OCI-M1 (cell line): ENCODE measurements at places on chromosomes 6 and 20.

GRCh38 chr6:88922775-88923548 is 40.5 kb downstream of the RNGTT start:
- DNase-seq: peak; percentile 15

GRCh38 chr6:126743076-126743475 is 375.4 kb upstream of the RSPO3 start:
- DNase-seq: no peak

- peak; percentile 96 for DNase-seq
Observed at GRCh38 chr20:44960103-44960852, at the start of gene TOMM34. TOMM34 (minus strand) TSS chr20:44960397; CDS start chr20:44960333, 64 bp downstream.

DNA sequence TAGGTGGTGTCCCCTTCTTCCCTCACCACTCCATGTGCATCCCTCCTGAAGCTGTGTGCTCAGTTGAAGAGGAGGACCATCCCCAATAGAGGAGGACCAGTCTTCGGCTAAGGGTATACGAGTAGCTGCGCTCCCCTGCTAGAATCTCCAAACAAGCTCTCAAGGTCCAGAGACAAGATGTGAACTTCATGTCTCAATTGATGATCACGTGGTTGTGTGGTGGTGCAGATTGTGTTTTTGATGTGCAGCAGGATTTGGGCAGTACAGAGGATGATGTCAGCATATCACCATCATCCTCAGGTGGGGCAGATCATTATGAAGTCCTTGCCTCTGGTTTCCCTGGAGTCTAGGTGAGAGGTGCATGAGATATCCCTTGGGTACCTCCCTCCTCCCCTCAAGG is 20.0 kb upstream of the DDR1 start:
- no peak for DNase-seq

GRCh38 chr6:30614044-30614842 is 2.8 kb downstream of the PPP1R10 start:
- DNase-seq: peak; percentile 67

GRCh38 chr6:2796861-2797260 is 31.7 kb downstream of the WRNIP1 start:
- DNase-seq: no peak

GRCh38 chr6:116030770-116031169 is 29.9 kb downstream of the FRK start:
- DNase-seq: no peak

- DNase-seq: no peak
Observed at GRCh38 chr20:38873050-38873581, 53.1 kb upstream of the FAM83D start.

- peak; percentile 86 for DNase-seq
Observed at GRCh38 chr20:21315138-21315537, 12.0 kb downstream of the XRN2 start.

GRCh38 chr6:112298816-112299281 is 44.5 kb upstream of the LAMA4 start:
- DNase-seq: no peak

GRCh38 chr6:158256746-158257424 is 55.4 kb upstream of the TULP4 start:
- no peak for DNase-seq

- peak; percentile 52 for DNase-seq
Observed at GRCh38 chr20:41733151-41733550, 115.0 kb upstream of the CHD6 start.

GRCh38 chr20:41379551-41379950 is 12.9 kb upstream of the EMILIN3 start:
- peak; percentile 12 for DNase-seq

DNA sequence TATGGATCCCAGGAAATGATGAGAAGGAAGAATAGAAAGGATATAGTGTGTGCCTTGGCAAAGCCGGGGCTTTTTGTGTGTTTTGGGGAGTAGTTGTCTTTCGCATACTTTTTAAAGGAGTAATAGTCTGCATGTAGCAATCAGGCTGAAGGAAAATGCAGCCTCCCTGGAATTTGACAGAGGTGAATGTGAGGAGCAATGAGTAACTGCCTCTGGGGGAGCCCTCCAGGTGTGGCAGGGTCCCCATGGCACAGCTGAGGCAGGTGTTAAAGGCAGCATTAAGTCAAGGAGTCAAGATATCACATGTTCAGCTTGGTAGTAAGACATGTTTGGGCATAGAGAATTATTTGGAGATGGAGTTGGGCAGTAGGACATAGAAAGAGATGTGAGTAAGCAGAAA is 203.1 kb downstream of the C6orf118 start:
- no peak for DNase-seq

DNA sequence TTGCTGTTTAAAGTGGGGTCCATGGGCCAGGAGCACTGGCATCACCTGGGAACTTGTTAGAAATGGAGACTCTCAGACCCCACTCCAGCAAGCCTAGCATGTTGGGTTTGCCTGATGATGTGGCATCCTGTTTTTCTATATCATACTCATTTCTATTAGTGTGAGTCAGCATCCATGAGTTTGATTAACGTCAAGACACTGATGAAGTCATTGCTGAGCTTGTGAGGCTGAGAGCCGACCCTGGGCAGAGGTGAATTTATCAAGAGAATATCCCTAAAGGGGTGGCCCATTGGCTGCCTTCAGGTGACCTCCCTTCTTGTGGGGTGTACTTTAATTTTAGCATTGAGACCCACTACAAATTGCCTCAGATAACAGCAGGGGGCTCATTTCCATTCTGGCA is 43.4 kb upstream of the RNF144B start:
- no peak for DNase-seq

- no peak for DNase-seq
Observed at GRCh38 chr6:117810269-117810668, 96.8 kb upstream of the SLC35F1 start.

- DNase-seq: no peak
Observed at GRCh38 chr20:16216227-16216913, 356.9 kb downstream of the KIF16B start.

DNA sequence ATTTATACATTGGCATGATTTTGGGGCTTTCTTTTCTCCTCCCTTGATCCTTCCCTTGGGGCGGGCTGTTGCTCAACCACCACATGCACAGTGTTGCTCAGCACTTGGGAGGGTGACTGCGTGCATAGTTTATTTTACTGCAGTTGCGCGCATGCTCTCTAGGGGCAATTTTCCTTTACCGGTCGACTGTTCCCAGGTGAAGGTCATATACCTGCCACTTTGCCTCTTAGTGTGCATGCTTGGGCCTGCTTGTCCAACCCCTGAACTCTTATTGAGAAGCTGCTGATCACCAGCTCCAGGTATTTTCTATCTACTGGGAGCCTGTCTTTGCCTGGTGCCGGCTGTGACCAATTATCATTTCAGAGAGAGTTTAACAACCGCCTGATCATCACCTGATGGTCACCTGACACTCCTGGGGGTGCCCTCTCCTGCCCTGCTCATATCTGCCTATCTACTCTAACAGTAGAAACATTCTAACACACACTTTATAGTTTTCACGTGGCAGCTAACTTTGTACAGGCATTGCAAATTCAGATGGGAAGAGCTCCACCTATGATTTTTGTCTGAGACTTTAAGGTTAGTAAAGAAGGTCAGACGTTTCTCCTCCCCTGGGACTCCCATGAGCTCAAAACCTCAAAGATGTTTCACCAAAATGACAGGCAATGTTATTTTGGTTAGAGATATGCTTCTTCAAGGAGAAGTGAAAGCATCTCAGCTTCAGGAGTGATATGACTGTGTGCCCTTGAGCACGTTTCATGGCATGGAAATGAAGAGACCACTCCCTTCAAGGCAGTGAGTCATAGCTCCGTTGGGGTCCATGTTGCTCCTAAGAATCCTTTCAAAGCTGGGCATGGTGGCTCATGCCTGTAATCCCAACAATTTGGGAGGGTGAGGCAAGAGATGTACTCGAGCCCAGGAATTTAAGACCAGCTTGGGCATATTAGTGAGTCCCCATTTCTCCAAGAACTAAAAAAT is 227.5 kb upstream of the MYLIP start:
- DNase-seq: peak; percentile 83

DNA sequence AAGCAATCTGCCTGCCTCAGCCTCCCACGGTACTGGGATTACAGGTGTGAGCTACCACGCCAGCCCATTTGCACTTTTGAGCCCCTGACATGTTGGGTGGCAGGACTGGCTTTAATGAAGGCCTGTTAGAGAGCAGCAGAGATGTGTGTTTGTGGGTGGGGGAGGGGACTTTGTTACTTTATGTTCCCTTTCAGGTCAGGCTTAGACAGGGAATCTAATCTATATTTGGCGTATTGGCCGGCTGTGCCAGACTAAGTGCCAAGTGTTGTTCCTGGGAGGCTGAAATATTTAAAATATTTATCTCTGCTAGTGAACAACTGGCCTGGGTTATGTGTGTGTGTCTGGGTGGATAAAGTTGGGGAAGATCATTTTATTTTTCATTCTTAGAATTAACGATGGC is 6.1 kb downstream of the GMPR start:
- no peak for DNase-seq

- DNase-seq: no peak
Observed at GRCh38 chr20:48163505-48163904, 378.2 kb upstream of the SULF2 start.

DNA sequence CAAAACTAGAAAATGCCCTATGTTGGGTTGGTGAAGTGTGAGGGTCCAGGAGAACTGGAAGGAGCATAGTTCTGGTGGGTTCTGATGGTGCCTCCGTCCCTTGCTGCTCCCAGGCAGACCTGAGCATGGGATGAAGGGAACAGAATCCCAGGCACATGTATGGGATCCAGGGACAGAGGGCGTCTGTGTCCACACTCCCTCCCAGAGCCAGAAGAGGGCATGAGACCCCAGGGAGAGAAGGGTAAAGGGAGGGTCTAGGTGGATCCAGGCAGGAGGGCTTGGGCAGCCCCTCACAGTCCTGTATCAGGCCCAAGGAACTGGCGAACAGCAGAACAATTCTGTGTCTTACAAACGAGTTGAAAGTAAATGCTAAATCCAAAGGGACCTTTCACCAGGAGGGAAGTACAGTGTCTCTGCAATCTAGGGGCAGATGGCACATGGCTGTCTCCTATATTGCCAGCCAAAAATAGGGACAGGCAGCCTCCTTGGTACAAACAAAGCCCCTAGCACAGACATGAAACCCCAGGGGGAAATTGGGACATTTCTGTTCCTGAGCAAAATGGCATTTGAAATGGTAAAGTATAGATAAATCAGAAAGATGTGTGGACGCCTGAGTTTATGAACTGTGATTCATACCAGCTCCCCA is 2.5 kb upstream of the BPIFA1 start:
- DNase-seq: no peak

- no peak for DNase-seq
Observed at GRCh38 chr6:31113861-31114540, 599 bp upstream of the PSORS1C1 start.

DNA sequence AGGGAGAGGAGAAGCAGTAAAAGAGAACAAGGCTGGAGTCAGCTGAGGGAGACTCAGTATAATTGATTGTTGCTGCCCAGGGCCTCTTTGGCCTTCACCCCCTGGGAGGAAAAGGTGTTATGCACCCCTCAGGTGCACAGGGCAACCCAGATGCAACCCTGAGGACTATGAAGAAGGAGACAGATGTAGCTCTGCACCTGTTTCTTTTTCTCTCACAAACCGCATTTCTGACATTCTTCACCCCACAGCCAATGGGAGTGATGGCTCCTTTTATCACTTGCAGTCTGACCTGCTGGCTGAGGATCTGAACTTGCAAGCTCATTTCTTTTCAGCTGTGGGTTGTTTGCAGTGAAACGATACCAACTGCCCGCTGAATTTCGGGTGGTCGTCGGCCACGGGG is 64.1 kb upstream of the F13A1 start:
- DNase-seq: no peak

- DNase-seq: no peak
Observed at GRCh38 chr6:168534265-168534664, 93.3 kb downstream of the SMOC2 start.

GRCh38 chr6:86857783-86858182 is 79.5 kb upstream of the HTR1E start:
- DNase-seq: no peak

DNA sequence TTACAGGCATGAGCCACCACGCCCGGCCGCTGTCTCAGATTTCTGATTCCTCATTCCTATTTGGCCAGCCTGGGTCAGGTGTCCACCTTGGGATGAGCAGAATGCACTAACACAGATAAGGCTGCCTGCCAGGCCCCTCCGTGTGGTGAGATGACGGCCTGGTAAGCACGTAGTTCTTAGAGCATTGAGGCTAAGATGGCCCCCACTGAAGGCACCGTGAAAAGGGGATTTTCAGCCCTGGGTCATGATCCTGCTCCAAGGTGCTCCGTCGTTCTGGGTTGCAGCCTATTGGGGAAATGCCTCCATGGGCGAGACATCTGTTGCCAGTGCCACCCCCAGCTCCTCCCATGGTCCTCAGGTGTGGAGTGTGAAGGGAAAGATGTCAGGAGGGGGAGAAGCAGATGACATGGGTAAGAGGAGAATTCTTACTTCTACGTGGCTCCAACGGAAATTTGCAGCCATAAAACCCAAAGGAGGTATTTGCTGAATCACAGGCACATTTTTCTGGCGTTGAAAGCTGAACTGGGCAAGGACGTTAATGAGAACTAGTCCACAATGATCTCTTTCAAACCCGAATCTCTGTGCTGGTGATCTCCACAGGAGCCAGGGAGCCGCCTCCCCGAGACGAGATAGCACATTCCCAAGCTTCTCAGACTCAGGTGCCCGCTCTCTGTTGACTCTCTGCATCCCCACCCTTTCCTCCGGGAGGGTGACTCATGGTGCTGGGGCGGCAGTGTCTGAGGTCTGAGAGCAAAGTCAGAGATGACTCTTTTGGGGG is 34.0 kb upstream of the BMP6 start:
- DNase-seq: no peak

DNA sequence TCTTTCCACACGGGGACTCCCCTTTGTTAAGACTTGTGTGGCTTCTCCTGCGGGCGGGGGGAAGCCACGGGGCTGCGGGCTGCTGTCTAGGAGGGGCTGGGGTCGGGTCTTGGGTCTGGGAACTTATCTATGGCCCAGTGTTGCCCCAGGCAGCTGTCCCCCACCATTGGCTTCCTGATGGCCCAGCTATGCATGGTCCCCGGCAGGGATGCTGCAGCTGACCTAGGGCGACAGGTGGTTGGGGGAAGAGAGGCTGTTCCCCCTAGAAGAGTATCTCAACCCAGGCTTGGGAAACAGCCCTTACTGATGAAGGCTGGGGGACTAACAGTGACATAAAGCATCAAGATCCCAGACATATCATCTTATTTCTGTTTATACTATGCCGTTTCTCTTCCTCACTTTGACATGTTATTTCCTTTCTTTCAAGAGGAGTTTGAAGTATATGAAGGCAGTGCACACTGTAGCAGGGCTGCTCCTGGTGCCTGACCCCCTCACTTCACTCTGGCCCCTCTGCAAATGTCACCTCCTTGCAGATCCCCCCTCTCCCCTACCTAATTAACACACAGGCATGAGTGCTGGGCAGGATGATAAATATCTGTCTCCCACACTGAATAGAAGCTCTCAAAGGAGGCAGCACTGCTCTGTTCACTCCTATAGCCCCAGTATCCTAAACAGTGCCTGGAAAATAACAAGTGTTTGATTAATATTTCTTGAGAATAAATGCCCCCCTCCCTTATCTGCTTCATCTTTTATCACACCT is 87.0 kb downstream of the HIVEP2 start:
- no peak for DNase-seq

GRCh38 chr20:62142252-62143080 is 728 bp downstream of the PSMA7 start:
- peak; percentile 39 for DNase-seq

- no peak for DNase-seq
Observed at GRCh38 chr20:36219671-36220220, 16.5 kb upstream of the AAR2 start.

GRCh38 chr6:26243132-26243531 is 121.9 kb upstream of the BTN3A2 start:
- DNase-seq: no peak

- peak; percentile 76 for DNase-seq
Observed at GRCh38 chr6:159727717-159728445, 575 bp downstream of the WTAP start.

GRCh38 chr20:55094353-55094861 is 619.0 kb downstream of the DOK5 start:
- DNase-seq: peak; percentile 74

GRCh38 chr6:84421031-84421430 is 193.6 kb upstream of the CEP162 start:
- no peak for DNase-seq
